Peyer's patch (tissue), 4 donors: ENCODE measurements at places on chromosomes 4 and X. TPM values are rescaled to one million over a fixed set of nuclear protein-coding genes. Genes with fewer than 3 reads are reported as not detected.

The NPNT gene
- total RNA-seq: 53.1 TPM

The TRIM75 gene
- total RNA-seq: not detected

The PABPC1L2B gene
- total RNA-seq: not detected

DNA sequence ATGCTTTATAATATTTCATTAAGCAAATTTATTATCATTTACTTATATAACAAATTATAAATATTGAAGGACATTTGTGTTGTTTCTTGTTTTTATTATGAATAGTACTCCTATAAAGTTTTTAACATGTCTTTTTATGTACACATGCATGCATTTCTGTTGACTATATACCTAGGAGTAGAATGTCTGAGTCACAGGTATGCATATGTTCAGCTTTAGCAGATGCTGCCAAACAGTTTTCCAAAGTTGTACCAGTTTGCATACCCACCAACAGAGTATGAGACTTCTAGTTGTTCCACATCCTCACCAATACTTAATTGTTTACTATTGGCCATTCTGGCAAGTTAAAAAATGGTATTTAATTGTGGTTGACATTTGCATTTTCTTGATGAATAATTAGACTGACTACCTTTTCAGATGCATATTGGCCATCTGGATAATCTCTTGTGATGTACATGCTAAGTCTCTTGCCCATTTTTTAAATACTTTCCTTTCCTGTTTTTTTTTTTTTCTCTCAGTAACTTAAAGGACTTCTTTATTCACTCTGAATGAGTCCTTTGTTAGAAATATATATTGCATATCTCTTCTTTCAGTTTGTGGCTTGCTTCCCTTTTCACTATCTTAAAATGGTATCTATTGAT lies 132.2 kb upstream of the TRIM2 start:
- DNase-seq: no peak
- H3K27me3 ChIP-seq: no peaks in the 10 kb centered on the region
- H3K27ac ChIP-seq: no peak overlapping the region
- no peaks in the 10 kb centered on the region for H3K4me1 ChIP-seq
- no peak overlapping the region for H3K4me3 ChIP-seq

DNA sequence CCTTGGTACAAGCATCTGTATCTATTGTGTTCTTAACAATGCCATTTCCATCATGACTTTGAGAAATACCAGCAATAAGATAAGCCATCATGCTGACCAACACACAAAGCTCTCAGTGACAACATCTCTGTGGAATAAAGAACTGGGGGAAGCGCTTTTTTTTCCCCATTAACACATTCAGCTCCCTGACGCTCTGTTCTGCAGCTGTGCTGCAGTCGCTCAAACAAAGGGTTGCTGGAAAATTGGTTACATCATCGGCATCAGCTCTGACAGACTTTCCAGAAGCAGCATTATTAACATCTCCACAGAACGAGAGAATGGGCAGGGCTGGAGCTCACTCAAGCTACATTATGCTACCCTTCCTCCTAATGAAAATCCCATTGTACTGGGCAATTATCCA lies 39.9 kb downstream of the DCX start:
- no peaks in the 10 kb centered on the region for H3K27me3 ChIP-seq
- H3K4me3 ChIP-seq: no peak overlapping the region
- DNase-seq: no peak
- H3K36me3 ChIP-seq: no peaks in the 10 kb centered on the region
- H3K27ac ChIP-seq: no peak overlapping the region
- no peaks in the 10 kb centered on the region for H3K4me1 ChIP-seq

DNA sequence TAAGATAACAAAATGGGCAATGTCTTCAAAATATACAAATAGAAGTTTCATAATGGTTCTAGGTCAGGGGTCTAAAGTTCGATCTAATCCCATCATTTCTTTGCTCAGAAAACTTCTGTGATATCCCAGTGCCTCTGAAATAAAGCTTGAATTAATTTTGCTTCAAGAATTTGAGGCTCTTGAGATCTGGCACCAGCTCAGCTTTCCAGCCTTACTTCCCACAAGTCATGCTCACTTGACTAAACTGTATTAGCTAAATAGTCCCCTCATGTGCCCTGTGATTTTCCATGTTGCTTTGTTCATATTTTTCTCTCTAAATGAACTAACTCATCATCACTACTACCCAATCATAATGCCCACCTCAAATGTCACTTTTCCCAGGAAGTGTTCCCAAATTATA lies 50.8 kb upstream of the MBNL3 start:
- no peak overlapping the region for H3K27ac ChIP-seq
- no peaks in the 10 kb centered on the region for H3K4me1 ChIP-seq
- no peak for DNase-seq
- no peaks in the 10 kb centered on the region for H3K27me3 ChIP-seq
- H3K4me3 ChIP-seq: no peak overlapping the region
